ENCODE measurements at places on chromosomes 3 and 15. TPM values are rescaled to one million over a fixed set of nuclear protein-coding genes. Genes with fewer than 3 reads are reported as not detected.

The PCLAF gene
- polyA plus RNA-seq: 40.8 TPM

DNA sequence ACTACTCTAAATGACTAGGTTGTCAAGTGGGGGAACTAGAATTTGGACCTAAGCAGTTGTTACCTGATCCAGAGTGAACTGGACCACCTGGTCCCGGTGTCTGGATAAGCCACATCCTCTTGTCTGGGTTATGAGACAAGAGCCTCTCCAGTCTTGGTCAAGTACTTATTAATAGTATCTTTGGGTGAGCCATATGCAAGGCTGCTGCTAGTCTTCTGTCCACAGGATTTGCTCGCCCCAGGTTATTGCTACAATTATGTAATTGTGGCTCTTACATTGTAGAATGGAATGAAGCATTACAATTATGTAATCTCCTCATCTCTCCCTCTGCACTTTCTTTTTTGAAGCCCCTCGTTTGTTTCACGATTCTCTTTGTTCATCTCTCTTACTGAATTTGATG lies 24.0 kb upstream of the AGBL1 start:
- DNase-seq: no peak

- DNase-seq: no peak
These were observed 619.0 kb downstream of the MECOM start for GRCh38 chr3:169044331-169045113.

DNA sequence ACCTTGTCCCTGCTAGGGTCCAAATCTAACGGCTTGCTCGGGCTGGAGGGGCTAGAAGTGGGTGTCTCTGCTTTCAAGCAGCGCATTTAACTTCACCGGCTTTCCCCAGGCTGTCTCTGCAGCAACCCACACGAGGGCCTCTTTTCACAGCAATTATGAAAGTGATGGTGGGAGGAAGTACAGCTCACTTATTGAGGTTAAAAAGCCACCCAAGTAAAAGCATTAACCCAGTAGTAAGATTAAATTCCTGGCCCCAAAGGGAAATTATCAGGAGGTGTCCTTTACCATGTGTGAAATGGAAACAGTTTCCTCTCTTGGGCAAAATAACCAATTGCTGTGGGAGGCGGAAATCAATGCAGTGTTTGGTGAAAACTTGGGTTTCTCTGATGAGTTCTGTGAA lies 41.1 kb downstream of the NGRN start:
- DNase-seq: no peak

DNA sequence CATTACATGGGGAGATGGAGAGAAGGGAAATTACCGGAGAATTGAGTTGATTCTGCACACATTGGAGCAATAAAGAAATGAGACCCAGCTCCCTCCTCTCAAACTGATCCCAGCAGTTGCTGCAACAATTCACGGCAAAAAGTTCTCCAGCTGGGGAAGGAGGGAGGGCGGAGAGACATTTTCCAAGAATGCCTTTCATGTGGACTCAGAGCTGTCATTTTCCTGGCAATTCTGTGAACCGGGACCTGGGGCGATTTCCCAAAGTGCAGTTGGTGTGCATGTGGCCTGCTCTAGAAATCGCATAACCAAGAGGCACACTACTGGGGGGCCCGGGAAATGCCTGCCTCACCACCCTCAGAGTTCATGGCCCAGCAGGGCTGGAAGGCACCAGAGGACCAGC lies 48.7 kb upstream of the IREB2 start:
- DNase-seq: peak; percentile 25

- DNase-seq: no peak
These were observed 9.1 kb downstream of the RASL12 start for GRCh38 chr15:65058394-65059368.

- DNase-seq: no peak
These were observed 43.3 kb downstream of the ADPGK start for GRCh38 chr15:72740219-72740618.

DNA sequence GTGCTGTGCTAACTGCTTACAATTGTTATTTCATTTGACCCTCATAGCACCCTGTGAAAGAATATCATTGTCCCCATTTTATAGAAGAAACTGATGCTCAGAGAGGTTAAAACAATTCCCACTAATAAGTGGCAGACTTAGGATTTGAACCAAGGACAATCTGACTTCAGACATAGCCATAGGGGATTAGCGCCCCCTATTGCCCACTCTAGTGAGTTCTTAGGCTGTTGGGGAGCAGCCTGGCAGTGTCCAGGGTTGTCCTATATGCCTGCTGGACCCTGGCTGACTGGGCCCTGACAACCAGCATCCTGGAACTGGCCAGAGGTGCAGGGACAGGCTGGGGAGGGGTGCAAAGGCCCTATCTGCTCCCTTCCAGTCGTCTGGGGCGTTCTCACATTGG lies 15.4 kb downstream of the DPH3 start:
- DNase-seq: no peak

DNA sequence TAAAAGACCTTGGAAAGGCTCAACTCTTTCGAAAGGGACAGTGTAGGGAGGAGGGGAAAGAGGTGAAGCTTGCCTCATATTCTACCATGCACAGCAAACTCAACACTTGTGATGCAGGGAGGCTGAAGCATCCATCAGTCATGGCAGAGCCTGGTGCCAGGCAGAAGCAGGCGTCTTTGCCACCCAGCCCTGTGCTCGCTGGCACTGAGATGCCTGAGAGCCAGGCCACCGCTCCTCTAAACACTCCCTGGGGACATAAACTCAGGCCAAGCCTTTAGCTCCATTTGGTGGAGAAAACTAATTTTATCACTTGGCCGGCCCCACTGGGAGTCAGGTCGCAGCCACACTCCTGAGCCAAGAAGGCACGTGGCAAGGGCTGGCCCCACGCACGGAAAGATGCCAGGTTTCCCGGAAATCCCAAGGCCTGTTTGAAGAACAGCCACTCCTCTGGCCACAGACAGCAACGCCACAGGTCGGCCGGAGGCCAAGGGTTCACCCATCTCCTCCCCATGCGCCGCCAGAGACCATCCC lies 30.7 kb downstream of the XXYLT1 start:
- no peak for DNase-seq

DNA sequence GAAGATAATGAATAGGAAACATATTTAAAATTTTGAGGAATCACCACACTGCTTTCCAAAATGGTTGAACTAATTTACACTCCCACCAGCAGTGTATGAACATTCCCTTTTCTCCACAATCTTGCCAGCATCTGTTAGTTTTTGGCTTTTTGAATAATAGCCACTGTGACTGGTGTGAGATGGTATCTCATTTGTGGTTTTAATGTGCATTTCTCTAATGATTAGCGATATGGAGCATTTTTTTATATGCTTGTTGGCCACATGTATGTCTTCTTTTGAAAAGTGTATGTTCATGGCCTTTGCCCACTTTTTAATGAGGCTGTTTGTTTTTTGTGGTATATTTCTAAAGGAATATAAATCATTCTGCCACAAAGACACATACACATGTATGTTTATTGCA lies 166.3 kb downstream of the NECTIN3 start:
- DNase-seq: no peak

GRCh38 chr3:183577346-183577745 lies 21.8 kb upstream of the KLHL6 start:
- no peak for DNase-seq

GRCh38 chr3:129475863-129476262 lies 35.8 kb downstream of the IFT122 start:
- DNase-seq: no peak

DNA sequence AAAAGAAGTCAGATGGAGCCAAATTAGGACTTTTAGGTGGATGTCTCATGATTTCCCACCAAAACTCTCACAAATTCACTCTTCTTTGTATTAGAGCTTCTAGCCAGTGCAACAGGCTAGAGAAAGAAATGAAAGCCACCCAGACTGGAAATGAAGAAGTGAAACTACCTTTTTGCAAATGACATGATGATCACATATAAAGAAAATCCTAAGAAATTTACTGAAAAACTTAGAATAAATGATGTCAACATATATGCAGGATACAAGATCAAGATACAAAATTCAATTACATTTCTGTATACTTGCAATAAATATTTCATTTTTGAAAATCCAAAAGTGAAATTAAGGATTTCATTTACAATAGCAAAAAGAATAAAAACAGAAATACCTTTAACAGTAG lies 110.8 kb downstream of the LRIG1 start:
- DNase-seq: no peak

DNA sequence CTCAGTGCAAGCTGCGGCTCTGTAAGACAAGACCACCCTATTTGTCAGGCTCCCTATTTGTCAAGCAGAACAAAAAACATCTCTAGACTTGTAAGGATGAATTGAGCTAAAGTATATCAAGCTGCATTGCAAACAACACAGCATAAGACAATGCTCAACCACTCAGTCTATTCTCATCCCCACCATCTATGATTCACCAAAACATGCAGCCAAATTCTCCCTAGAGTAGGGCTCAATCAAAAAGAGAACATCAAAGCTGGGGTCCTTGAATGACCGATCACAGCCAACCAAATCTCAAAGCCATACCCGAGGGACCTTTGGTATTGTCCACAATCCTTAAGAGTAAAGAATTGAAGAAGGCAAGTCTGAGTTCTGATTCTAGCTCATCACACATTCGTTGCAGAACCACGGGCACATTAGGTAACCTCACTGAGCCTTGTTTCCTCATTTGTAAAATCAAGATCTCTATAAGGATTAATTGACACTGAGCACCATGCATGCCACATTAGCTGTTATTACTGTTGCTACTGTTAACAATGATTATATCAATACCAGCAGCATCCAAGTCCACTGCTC lies 31.2 kb downstream of the RFTN1 start:
- DNase-seq: no peak

GRCh38 chr3:186821429-186822387 lies 15.4 kb upstream of the RFC4 start:
- DNase-seq: no peak

- DNase-seq: no peak
These were observed 33.7 kb downstream of the HGD start for GRCh38 chr3:120648290-120648689.

GRCh38 chr3:55042591-55042990 lies 114.7 kb upstream of the LRTM1 start:
- DNase-seq: no peak
